ENCODE measurements at places on chromosomes 3 and 15.

DNA sequence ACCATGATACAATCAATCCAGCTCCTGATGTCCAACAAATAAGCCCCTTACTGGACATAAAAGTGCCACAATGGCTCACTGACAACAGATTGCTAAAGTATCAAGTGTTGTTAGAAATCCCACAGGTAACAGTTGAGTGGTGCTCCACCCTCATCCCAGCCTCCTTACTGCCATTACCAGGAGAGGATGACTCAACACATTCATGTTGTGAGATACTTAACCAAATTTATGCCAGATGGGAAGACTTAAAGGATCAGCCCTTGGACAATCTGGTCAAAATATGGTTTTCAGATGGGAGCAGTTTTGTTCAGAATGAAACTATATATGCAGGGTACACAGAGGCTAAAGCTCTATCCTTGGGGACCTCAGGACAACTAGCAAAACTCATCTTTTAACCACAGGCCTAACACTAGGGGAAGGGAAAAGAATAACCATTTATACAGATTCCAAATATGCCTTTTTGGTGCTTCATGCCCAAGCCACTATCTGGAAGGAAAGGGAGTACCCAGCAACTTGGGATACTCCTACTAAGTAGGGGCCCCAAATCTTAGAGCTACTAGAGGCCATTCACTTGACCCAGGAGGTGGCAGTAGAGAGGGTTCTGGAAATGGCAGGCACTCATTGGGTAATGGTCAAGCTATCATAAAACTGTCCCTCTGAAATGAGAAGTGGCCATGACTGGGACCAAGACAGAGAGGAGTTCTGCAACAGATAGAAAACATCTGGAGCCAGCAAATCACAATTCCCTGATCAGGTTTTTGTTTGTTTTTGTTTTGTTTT is 6.9 kb upstream of the ZNF662 start:
- DNase-seq, result no peak

GRCh38 chr3:24829011-24829581 is 334.4 kb upstream of the THRB start:
- DNase-seq, result peak; percentile 75

GRCh38 chr3:191380001-191380400 is 49.7 kb upstream of the UTS2B start:
- DNase-seq, result no peak

DNA sequence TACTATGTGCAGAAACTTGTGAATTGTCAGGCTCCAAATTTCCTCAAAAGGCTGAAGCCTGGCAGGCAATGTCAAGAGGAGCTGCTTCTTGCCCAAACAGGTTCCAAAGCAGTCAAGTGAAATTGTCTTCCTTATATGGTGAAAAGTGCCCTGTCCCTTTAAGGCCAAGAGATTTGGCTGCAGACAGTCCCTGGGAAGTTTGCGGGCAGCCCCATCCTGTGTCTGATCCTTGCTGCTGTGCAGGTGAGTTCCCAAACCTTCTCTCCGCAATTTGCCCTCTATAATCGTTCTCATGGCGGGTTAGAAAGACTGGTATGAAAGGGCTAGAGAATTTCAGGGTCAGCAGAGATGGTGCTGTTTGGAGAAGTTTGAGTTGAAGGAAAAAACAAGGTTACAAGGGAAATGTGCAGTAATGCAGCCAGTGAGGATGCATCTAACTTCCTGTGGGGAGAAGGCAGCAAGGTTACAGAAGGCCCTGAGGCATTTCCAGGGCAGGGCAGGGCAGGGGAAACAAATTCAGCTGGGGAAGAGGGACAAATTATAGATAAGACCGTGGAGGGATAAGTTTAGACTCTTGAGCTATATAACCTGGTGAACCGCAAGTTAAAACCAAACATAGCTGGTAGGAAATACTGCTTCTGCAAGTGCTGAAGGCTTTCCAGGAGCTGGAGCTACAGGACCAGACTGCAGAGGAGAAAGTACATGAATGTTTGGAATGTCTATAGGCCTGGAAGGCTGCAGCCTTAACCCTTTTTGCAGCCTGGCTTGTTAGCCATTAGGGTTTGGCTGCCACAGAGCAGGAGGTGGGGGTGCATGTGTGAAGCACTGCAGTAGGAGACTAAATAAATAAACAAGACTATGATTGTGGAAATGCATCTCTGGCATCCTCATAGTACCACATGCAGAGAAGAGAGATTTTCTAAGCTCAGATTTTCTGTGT is 256.2 kb upstream of the IL12A start:
- no peak for DNase-seq

- no peak for DNase-seq
Observed at GRCh38 chr3:129695230-129695629, 88.8 kb upstream of the PLXND1 start.

DNA sequence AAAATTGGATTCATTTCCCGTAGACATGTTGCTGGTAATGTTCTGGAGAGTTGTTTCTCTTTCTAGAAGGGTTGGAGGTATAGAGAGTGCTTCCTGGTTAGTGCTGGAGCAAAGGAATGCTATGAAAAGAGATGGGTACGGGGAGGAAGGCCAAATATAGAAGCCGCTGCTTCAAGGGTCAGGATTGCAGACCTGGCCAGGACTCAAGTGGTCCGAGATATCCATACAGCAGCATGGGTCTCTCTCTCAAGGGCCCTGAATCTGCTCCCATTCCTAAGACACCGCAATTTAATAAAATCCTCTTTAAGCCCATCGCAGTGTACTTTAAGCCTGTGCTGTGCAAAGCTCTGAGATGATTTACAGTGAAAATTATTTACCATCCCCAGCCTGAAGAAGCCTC is 287.0 kb downstream of the FAM43A start:
- DNase-seq, result no peak

- peak; percentile 81 for DNase-seq
Observed at GRCh38 chr3:96813134-96813819, 1.1 kb upstream of the EPHA6 start.

DNA sequence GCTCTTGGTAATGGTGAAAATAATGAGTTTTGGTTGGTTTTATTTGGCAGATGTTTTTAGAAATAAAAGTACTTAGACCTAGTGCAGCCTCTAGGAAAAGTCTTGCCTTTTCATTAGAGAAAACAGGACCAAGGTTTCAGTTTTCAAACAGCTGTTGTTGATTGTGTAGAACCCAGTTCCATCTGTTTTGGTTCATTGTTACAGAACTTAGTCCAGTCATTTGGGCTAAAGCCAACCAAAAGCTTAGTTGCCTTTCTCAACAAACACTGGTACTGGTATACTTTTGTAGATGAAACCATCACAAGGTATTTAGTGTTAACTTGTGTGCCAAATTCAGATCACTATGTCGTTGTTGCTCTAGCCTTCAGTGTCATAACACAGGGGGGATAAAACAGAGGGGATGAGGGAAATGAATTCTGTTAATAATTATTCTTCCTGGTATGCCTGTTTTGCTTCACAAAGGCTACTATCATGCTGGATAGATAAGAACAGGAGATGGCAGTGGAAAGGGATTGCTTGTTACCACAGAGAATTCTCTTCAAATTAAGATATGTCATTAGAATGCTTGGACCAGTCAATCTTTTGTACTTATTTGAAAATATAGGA is 12.6 kb upstream of the APH1B start:
- DNase-seq, result no peak

- no peak for DNase-seq
Observed at GRCh38 chr3:40598962-40599361, 74.2 kb downstream of the ZNF621 start.

GRCh38 chr15:75663931-75664421 is 16.3 kb downstream of the SNX33 start:
- no peak for DNase-seq

DNA sequence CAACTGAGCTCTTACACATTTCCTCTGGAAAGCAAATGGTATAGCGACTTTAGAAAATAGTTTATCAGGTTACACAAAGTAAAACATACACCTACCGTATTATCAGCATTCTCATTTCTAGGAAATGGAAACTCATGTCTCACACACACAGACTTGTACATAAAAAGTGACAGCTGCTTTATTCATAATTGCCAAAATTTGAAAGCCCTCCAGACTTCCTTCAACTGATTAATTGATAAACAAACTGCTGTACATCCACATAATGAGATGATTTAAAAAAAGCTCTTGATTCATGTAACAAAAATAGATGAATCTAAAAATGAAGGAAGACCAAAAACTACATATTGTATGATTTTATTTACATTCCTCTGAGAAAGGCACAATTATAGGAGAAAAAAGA is 425.5 kb downstream of the GABRG3 start:
- no peak for DNase-seq

- DNase-seq, result no peak
Observed at GRCh38 chr3:28150465-28151206, 90.8 kb upstream of the CMC1 start.

DNA sequence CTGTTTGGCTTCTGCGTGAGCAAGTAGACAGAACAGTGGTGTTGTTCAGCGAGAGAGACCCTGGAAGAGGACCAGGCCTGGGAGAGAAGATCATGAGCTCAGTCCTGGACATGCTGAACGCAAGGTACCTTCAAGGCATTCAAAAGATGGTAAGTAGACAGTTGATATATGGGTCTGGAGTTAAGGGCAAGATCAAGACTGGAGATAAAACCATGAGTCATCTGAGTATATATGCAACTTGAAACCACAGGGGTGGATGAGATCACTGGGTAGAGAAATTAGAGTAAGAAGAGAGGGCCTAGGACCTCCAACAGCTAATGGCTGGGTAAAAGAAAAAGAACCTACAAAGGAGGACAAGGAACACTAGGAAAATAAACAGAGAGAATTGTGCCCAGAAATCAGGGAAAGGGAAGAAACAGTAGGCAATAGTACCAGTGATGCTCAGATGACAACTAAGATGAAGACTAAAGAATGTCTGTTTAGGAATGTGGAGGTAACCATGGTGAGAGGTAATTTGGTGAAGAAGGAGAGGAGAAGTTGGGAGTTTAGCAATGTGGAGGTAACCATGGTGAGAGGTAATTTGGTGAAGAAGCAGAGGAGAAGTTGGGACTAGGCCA is 343.2 kb upstream of the ADAMTS9 start:
- DNase-seq, result no peak

DNA sequence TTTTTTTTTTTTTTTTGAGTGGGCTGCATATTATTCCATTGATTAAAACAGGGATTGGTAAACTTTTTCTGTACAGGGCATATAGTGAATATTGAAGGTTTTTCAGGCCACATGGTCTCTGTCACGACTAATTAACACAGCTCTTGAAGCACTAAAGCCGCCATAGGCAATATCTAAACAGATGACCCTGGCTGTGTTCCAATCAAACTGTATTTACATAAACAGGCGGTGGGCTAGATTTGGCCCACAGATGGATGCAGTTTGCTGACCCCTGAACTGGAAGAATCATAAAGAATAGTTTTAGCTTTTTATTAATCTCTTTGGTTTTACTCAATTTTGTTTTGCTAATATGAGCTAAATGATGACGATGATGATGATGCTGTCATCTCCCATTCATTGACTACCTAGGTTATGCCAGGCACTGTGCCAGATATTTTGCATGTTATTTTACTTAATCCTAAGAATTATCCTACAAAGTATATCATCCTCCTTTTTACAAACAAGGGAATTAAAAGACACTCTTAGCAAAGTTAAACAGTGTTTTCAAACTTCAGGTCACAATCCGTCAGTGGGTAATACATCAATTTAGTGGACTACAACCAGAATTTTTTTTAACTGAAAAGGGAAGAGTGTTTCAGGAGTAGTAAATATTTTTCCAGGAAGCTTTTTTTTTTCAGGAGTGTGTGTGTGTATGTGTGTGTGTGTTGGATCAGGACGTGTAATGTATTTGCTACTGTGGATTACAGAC is 54.3 kb downstream of the LMCD1 start:
- DNase-seq, result no peak

- no peak for DNase-seq
Observed at GRCh38 chr3:29333576-29333975, 52.7 kb downstream of the RBMS3 start.

DNA sequence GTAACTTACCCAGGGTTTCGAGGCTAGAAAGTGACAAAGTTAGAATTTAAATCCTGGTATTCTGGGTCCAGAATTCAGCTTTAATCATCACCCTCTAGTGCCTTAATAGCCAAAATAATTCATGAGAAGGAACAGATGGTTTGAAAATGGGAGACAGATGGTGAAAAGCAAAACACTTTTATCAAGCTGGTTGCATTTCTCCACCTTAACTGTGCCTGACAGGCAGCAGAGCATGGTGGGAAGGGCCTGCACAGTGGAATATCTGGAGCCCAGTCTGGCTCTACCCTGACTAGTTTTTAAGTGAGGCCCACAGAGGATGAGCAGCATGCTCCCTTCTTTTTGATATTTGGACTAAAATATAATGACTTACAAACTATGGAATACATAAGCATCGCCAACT is 35.6 kb upstream of the RASGRP1 start:
- DNase-seq, result no peak

GRCh38 chr3:104385421-104385820 is 981.3 kb upstream of the ALCAM start:
- DNase-seq, result no peak

- no peak for DNase-seq
Observed at GRCh38 chr15:77063249-77063648, 7.7 kb downstream of the TSPAN3 start.

DNA sequence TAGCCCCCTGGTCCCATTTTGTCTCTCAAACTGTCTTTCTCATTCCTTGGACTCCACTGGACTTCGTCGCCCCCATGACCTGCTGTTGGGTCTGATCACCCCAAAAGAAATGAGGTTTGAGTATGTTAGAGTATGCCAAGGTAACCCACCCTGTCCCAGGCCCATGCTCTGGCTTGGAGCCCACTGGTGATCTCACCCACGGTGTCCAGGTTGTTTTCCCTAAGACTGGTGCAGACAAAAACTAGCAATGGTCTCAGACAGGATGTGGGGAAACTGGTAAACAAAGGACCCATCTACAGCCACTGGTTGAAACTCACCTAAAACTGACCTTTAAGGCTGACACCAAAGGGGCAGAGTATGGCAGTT is 38.9 kb downstream of the EFCAB12 start:
- DNase-seq, result no peak

DNA sequence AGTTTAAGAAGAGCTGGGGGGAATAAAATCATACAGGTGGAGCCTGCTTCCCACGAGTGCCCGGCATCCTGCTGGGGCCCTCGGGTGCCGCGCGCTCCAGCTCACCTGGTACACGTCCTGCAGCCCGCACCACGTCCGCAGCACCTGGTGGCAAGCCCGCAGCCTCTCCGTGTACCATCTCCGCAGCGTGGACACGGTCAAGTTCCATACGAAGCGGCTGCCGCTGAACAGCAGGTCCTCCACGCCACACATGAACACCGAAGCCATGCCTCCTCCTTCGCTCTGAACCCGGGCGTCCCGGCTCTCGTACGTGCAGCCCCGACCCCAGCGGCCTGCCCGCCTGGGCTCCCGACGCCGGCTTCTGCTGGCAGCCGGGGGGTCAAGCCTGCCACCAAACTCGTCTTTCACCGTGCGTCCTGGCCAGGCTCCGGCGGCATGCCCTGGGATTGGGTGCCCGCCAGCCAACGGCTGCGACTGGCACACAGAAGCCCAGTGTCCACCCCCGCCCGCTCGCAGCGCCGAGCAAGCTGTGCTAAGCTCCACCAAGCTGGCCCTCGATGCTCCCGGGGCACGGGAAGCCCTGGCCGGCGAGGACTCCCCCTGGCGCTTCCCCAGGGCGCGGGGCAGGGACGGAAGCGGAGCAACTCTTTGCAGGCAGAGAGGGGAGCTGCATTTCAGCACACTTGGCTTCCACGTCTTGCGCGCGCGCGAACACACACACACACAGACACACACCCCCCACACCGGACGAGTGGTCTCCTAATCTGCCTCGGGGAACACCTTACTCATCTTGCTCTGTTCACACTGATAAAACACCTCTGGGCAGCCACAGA is at the start of gene FRMD4B:
Gene FRMD4B (minus strand): TSS at position 366 of the 833 bp plus-strand sequence. CDS start 99 bp downstream, at position 267.
- DNase-seq, result peak; percentile 92

GRCh38 chr3:172591876-172592771 is 68.9 kb upstream of the TNFSF10 start:
- no peak for DNase-seq

- peak; percentile 35 for DNase-seq
Observed at GRCh38 chr15:64807751-64808222, 17.7 kb downstream of the PIF1 start.

GRCh38 chr3:183359036-183359435 is 69.4 kb downstream of the MCF2L2 start:
- no peak for DNase-seq

Measured in spleen (tissue), 13 donors.